ENCODE measurements at places on chromosomes 3 and 15.

GRCh38 chr3:126935756-126936509, 47.0 kb upstream of the PLXNA1 start:
- no peak for DNase-seq

GRCh38 chr3:61924090-61924735, 362.8 kb downstream of the PTPRG start:
- no peak for DNase-seq

GRCh38 chr15:80188251-80188650, 35.5 kb downstream of the FAH start:
- no peak for DNase-seq

- DNase-seq: no peak
Observed at GRCh38 chr3:113769551-113769950, 22.7 kb downstream of the ATP6V1A start.

DNA sequence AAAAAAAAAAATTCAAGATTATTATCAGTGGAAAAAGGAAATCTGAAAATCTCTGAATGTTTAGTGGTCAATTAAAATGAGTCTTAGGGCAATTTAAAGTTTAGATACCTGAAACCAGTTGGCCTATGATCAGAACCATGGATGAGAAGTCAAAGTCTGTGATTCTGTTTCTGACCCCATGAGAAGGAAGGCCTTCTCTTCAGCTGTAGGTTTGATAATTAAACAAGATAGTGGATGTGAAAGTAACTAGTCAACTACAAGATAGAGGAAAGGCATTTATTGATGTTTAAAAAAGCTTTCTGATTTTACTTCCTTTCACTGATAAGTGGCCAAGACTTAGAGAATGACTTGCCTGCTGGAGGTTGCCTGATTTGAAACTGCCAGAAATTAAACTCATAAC, 8.7 kb downstream of the PLS1 start:
- no peak for DNase-seq

- no peak for DNase-seq
Observed at GRCh38 chr3:52886049-52886730, 11.2 kb downstream of the STIMATE start.

- no peak for DNase-seq
Observed at GRCh38 chr15:60899322-60899966, 329.7 kb downstream of the RORA start.

GRCh38 chr3:127634653-127635052, 5.7 kb downstream of the PODXL2 start:
- no peak for DNase-seq

DNA sequence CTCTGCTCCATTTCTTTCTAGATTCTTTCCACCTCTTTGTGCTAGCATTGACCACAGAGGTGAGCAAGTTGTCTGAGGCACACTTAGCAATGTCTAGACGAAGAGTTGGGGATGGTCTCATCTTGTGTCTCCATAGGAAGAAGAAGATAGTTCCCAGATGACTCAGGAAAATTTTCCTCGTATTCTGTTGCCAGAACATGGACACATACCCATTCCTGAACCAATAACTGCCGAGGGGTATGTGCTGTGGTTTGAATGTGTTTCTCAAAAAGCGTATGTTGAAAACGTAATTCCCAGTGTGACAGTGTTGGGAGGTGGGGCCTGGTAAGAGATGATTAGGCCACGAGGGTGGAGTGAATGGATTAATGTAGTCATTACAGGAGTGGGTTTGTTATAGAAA, 107.5 kb upstream of the GALNT15 start:
- DNase-seq: no peak

- DNase-seq: no peak
Observed at GRCh38 chr3:147038481-147038880, 367.9 kb downstream of the ZIC4 start.

DNA sequence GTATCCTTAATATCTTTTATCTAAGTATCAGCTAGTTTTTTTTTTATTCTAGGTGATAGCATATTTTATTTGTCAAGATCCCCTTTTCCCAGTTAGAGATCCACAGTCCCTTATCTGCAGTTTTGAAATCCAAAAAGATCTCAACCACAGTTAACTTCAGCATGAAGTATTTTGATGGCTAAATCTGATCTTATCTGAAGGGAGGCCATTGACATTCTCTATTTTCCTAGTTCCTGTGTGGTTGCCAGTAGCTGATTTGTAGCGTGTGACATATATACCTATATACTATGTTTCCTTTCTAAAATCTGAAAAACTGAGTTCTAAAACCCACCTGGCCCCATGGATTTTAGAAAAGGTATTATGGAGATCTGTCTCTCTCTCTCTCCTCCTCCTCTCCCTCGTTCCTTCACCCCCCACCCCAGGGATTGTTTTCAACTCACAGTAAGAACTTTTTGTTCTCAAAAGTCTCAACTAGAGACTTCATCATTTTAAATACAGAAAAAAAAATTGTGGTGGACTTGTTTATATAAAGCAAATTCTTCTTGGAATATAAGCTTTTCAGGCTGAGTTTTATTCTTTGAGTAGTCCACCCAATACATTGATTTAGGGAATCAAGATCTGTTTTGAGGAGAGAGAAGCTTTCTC, 12.3 kb downstream of the TCF12 start:
- no peak for DNase-seq

DNA sequence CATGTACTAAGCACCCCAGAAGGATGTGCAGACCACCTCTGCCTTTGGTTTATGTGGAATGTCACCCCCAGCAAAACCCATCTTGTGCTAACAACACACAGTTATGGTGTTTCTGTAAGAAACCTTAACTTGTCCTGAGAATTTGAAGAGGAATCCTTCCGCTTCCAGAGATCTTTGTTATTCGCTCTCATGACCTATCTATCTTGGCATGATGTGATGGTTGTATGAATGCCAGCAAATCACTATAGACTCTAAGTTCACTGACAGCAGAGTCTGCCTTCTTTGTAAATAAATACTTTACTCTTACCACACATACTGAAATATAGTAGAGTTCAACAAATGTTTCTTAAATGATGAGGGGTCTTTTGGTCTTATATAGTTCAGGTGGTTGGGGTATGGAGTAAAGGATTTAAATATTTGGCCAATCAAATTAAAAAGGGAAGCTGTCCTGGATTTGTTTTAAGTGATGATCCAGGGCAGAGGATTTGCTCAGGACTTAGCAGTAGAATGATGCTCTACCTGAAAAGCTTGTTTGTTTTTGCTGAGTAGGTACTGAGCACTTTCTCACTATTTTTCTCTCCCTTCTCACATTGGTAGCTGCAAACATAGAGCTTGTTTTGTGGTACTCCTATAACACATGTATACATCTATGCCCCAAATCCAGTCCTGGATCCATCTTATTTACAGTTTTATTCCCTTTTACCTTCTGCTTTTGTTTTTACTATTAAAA, 27.9 kb upstream of the RTP1 start:
- DNase-seq: no peak

DNA sequence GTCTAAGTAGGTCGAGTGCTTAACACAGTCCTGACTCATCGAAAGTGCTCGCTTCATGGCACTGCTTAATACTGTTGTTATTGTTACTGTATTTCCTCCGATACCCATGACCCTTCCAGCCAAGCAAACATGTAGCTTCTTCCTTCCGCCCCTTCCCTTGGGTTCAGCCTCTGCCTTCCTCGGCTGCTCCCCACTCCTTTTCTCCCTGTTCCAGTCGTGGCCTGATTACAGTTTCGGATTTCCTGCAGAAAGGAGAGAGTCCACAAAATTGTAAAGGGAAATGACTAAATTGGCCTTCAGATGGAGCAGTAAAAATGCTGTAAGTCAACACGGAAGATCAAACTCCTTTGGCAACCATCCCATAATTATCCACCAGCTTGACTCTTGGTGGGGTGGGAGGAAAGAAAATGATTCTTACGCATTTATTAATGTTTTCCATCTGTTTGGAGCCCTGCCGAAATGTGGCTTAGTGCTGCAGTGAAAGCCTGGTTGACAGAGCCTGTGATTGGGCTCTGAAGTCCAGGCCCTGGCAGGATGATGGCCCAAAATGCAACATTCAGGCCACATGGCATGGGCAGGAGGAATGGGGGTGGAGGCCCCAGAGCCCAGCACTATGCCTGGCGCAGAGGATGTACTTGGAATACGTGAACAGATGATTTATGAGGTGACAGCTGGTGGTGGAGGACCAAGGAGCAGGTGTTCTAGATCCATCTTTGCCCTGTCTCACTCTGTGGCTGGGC, 37.6 kb downstream of the FAM3D start:
- DNase-seq: peak; percentile 40

DNA sequence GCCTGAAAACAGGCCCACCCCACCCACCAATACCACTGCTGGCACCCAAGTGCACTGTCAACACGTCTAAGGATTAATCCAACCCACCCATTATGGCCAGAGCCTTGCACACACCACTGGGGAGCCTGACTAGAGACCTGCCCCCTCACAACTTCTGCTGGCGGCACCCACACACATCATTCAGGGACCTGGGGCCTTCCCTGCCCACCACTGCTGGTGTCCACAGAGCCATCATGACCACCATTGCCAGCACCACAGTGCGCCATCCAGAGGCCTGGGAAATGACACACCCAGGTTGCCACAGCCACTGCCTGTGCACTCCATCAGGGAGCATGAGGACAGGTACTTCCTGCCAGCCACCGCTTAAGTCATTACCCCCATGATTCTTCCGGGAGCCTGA, 67.0 kb upstream of the IMPG2 start:
- no peak for DNase-seq

DNA sequence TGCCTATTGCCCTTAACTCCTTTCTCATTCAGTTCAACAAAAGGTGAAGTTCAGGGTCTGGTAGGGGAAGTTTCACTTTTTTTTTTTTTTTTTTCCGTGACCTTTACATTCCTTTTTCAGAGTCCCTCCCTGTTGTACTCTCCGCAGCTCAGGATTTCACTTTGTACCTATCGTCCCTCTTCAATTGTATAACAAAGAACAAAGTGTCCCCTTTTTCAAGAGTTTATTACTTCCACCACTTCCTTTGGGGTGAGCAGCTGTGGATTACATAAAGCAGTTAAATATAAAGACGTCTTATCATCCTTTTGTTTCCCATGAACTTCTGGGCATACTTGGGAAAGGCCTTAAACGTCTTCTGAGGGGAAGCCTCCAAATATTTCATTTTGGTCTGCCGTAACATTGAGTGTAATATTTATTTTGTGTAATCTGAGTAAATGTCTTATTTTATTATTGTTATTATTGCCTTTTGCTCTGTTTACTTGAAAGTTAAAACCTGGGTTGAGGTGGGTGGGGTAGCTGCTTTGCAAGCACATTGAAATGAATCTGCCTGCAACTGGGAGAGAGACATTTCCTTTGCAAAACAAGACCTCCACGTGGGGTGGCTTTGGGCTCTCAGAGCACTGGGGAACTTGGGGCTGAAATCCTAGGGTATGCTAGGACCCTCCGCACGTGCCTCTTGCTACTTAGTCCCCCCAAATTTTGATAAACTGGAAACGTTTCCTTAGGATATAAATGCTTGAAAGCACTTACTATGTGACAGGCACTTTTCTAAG, 169.4 kb downstream of the MCTP2 start:
- DNase-seq: no peak

DNA sequence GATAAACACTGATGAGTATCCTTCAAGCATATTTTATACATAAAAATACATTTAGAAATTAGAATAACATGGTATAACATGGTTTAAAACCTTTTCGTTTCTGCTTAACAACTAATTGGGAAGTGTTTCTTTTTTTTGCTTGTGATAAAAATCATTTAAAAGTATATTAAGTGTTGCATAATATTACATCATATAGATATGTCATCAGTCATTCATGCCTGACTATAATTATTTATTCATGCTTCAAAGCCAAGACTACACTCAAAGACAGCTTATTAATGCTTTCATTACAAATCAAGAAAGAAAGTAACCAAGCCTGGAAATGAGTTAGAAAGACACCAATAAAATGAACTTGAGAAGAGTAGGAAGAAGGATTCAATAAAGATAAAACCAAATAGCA, 136.6 kb upstream of the TP63 start:
- no peak for DNase-seq

GRCh38 chr15:79858469-79858868, 38.3 kb downstream of the MTHFS start:
- no peak for DNase-seq

DNA sequence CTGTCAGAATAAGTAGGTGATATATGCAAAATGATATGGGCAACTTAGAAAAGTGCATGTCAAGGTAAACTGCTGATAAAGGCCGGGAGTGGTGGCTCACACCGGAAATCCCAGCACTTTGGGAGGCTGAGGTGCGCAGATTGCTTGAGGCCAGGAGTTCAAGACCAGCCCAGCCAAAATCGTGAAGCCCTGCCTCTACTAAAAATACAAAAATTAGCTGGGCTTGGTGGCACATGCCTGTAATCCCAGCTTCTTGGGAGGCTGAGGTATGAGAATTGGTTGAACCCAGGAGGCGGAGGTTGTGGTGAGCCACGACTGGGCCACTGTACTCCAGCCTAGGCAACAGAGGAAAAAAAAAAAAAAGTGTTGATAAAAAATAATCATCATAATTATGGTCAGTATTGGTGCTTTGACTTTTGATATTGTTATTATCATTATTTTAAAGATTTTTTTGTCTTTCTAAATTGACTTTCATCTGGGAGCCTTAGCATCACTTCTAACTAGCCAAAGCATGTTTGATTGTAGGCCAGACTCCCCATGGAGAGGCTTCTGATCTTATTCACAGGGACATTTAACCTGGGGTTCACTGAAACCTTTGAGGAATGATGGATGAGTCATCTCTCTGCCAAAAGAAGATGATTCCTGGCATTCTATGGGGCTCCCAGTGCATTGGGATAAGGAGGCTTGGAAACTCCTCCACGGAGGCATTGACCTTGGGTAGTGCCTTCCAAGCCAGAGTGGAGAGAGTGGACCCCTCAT, 5.6 kb downstream of the ZBTB38 start:
- no peak for DNase-seq

GRCh38 chr3:193674714-193675113, 81.7 kb downstream of the OPA1 start:
- no peak for DNase-seq

DNA sequence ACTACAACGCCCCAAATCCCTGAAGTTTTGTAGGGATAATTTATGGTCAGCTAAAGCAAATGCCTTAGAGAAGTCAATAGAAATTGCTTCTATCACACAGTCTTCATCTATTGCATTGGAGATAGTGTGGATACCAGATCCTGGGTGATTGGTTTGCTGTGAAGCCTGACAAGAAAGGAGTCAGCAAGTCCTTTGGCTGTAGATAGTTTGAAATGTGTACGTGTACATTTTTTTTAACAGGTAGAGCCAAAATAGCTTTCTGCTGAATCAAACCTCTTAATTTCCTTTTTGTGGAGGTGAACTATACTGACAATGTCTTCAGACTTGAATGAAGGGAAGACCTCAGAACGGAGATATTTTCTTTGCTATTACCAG, 312.3 kb downstream of the ZBBX start:
- no peak for DNase-seq

DNA sequence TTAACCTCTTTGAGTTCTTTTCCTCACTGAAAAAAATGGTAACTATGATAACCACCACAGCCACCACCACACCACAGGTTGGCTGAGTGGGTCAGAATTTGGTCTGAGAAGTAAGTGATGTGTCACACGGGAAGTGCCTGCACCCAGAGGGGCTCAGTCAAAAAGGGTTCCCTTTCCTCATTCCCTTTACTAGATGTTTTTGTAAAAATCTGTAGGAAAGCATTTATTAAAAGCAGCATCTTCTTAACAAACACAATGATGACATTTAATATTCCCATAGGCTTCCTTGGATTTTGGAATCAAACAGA, 23.2 kb downstream of the CFAP92 start:
- no peak for DNase-seq
